Heart right ventricle (tissue), 16 donors: ENCODE measurements at places on chromosomes 2 and 18. TPM values are rescaled to one million over a fixed set of nuclear protein-coding genes. Genes with fewer than 3 reads are reported as not detected.

Gene SSB
- 69.6 TPM for polyA plus RNA-seq

Gene RIT2
- not detected for polyA plus RNA-seq

Gene ATOH8
- polyA plus RNA-seq, result 35.2 TPM

Gene IL1F10
- polyA plus RNA-seq, result not detected

Gene GPAT2
- 9.2 TPM for polyA plus RNA-seq

Gene APCDD1
- polyA plus RNA-seq, result 17.9 TPM

Gene MYO7B
- 1.4 TPM for polyA plus RNA-seq

Gene NHEJ1
- 3.8 TPM for polyA plus RNA-seq

Gene ALPI
- not detected for polyA plus RNA-seq

Gene PAX3
- polyA plus RNA-seq, result not detected

Gene SNORC
- polyA plus RNA-seq, result 0.70 TPM

Gene CRYGD
- not detected for polyA plus RNA-seq

Gene L3MBTL4
- polyA plus RNA-seq, result 0.54 TPM

Gene TUBB8B
- not detected for polyA plus RNA-seq

Gene COL4A4
- 0.84 TPM for polyA plus RNA-seq

Gene DNER
- 0.73 TPM for polyA plus RNA-seq

Gene INHA
- polyA plus RNA-seq, result 4.0 TPM

Gene ANKRD23
- polyA plus RNA-seq, result 17.9 TPM

Gene MAP3K19
- polyA plus RNA-seq, result not detected

Gene OSBPL1A
- polyA plus RNA-seq, result 28.1 TPM

Gene CKAP2L
- not detected for polyA plus RNA-seq

Gene IL36RN
- polyA plus RNA-seq, result not detected

Gene CCDC148
- polyA plus RNA-seq, result 0.51 TPM

Gene USP37
- polyA plus RNA-seq, result 2.3 TPM

Gene EML6
- 0.22 TPM for polyA plus RNA-seq

Gene REG3G
- polyA plus RNA-seq, result not detected

Gene FOXI3
- not detected for polyA plus RNA-seq

Gene VWC2L
- polyA plus RNA-seq, result not detected

Gene FBXO48
- 0.30 TPM for polyA plus RNA-seq

Gene ABCG5
- not detected for polyA plus RNA-seq

Gene WDPCP
- polyA plus RNA-seq, result 3.7 TPM
